ENCODE measurements at places on chromosomes 12 and 14.

DNA sequence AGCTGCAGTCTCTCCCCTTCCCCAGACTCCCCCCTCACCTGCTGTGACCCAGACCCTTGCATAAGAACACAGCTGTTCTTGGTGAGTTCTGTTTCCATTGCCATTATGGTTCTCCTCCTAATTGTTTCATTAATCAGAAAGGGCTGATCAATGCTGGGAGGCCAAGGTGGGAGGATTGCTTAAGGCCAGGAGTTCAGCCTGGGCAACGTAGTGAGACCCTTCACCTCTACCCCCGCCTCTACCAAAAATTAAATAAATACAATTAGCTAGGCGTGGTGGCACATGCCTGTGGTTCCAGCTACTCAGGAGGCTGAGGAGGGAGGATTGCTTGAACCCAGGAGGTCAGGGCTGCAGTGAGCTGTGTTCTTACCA, 17.2 kb upstream of the FAIM2 start:
- DNase-seq: no peak

- DNase-seq: no peak
Measured at GRCh38 chr12:57133013-57133569, 4.8 kb downstream of the LRP1 start.

GRCh38 chr14:31428011-31428410, 7.7 kb upstream of the HEATR5A start:
- no peak for DNase-seq

GRCh38 chr12:8817856-8818255, 4.6 kb upstream of the A2ML1 start:
- DNase-seq: no peak

GRCh38 chr12:24772813-24773212, 176.1 kb downstream of the BCAT1 start:
- no peak for DNase-seq

DNA sequence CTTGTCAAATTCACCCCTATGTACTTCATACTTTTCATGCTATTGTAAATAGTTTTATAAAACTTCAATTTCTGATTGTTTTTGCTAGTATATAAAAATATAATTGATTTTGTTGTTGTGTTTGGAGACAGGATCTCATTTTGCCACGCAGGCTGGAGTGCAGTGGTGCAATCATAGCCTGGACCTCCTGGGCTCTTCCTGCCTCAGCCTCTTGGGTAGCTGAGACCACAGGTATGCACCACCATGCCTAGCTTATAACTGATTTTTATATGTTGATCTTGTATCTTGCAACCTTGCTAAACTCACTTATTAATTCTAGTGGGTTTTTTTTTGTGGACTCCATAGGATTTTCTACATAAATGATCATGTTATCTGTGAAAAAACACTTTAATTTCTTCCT, 23.5 kb downstream of the ATP5MC2 start:
- no peak for DNase-seq

Measured in activated CD4-positive, alpha-beta T cell treated with anti-CD3 and anti-CD28 coated beads, Interleukin-2, amount 50 U/mL, for 4 hours (primary cell).